ENCODE measurements at places on chromosomes 4 and X. TPM values are rescaled to one million over a fixed set of nuclear protein-coding genes. Genes with fewer than 3 reads are reported as not detected.

Gene BEX1
- not detected for total RNA-seq

Gene RBBP7
- total RNA-seq: 178 TPM

Gene SLITRK4
- not detected for total RNA-seq

Gene CTAG2
- total RNA-seq: not detected

Gene PRR32
- not detected for total RNA-seq

Gene STS
- 2.0 TPM for total RNA-seq

Gene MAGEA4
- not detected for total RNA-seq

Gene SH3D19
- 17.8 TPM for total RNA-seq

Gene TMPRSS11B
- not detected for total RNA-seq

Gene ETDA
- not detected for total RNA-seq

Gene AMBN
- total RNA-seq: not detected

Gene SLC26A1
- 0.26 TPM for total RNA-seq

Gene CWH43
- not detected for total RNA-seq

Gene PNMA5
- total RNA-seq: not detected

Gene ZNF711
- total RNA-seq: 0.76 TPM

Gene ZMAT1
- not detected for total RNA-seq

Gene GYPB
- not detected for total RNA-seq

Gene ADH4
- total RNA-seq: not detected

Gene PDGFRA
- total RNA-seq: 0.43 TPM

Gene JCHAIN
- not detected for total RNA-seq

Gene DGKK
- total RNA-seq: not detected

Gene RGN
- total RNA-seq: not detected

Gene HOPX
- not detected for total RNA-seq

Gene BMPR1B
- 6.0 TPM for total RNA-seq
